MCF 10A (cell line): ENCODE measurements at places on chromosomes 4 and X.

DNA sequence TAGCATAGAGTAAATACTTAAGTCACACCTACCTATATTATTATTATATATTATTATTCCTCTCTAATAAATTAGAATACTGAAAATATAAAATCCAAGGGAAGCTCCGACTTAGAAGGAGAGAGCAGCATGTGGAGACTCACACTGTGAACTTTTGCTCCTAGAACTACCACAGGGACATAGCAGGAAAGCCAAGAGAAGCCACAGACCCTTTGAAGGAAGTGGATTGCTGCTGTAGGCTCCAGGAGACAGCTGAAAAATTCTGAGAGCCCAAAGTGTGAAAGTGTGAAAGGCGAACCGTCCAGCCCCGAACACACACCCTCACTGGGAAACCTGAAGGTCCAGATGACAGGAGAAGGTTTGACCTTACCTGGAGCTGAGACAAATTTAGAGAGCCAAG, 177.0 kb downstream of the FAM13A start:
- DNase-seq, result no peak

- DNase-seq, result peak; percentile 95
Observed at GRCh38 chr4:183182873-183183725, 84.0 kb downstream of the WWC2 start.

- DNase-seq, result no peak
Observed at GRCh38 chr4:87901422-87901992, 68.7 kb downstream of the MEPE start.

GRCh38 chr4:14182148-14182547, 554.6 kb upstream of the BOD1L1 start:
- DNase-seq, result no peak

- peak; percentile 70 for DNase-seq
Observed at GRCh38 chr4:15690020-15690809, 8.6 kb downstream of the FAM200B start.

GRCh38 chrX:465418-466215, 78.9 kb upstream of the PPP2R3B start:
- DNase-seq, result no peak

GRCh38 chr4:6063684-6064083, 45.5 kb upstream of the C4orf50 start:
- DNase-seq, result no peak

GRCh38 chrX:143854006-143854405, 29.9 kb upstream of the UBE2NL start:
- peak; percentile 65 for DNase-seq

DNA sequence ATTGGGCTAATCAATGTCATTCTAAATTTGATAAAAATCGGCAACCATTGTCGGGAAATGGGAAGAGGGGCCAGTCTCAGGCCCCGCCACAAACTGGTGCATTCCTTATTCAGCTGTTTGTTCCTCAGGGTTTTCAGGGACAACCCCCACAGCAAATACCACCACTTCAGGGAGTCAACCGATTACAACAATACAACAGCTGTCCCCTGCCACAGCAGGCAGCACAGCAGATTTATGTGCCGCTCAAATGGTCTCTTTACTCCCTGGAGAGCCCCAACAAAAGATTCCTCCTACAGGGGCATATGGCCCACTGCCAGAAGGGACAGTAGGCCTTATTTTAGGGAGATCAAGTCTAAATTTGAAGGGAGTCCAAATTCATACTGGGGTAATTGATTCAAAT, 61.8 kb downstream of the ZNF732 start:
- DNase-seq, result no peak

DNA sequence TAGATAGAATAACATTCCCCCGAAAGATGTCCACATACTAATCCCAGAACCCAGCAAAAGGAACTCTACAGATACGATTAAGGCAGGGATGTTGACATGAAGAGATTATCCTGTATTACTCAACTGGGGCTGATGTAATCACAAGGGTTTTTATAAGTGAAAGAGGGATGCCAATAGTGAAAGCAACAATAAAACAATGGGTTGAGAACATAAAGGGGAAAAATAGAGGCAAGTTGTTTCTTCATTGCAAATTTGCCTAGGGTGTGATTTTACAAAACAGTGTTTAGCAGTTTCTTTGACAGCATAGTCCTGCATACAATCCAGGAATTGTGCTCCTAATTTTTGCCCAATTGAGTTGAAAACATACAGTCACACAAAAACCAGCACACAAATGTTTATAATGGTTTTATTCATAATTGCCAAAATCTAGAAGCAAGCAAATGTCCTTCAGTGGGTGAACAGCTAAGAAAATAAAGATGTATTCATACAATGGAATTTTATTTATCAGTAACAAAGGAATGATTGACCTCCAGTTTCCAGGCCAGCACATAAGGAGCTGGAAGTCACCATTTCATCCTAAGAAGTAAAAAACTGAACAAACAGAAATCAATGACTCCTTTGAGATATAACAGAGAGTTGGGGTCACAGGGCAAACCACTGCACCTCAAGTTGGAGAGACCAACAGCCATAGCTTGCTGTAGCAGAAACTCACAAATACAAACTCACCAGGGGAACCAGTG, 107.2 kb downstream of the CENPC start:
- peak; percentile 82 for DNase-seq

DNA sequence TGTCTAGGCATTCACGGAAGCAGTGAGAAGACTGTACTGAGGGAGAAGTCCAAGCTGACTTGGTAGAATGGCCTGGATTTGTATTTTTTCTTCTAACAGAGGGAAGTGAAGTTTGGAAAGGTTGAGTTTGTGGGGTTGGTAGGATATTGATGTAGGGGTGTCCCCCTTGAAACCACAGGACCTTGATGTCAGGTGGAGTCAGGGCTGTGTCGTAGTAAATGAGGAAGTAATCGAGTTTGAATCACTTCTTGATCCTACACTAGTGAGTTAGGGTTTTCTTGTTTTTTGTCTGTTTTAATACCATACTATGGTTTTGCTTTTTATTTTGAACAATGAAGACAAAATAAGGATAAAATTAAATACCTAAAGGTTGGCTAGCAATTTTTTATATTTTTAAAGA, 30.1 kb upstream of the ANAPC4 start:
- no peak for DNase-seq

DNA sequence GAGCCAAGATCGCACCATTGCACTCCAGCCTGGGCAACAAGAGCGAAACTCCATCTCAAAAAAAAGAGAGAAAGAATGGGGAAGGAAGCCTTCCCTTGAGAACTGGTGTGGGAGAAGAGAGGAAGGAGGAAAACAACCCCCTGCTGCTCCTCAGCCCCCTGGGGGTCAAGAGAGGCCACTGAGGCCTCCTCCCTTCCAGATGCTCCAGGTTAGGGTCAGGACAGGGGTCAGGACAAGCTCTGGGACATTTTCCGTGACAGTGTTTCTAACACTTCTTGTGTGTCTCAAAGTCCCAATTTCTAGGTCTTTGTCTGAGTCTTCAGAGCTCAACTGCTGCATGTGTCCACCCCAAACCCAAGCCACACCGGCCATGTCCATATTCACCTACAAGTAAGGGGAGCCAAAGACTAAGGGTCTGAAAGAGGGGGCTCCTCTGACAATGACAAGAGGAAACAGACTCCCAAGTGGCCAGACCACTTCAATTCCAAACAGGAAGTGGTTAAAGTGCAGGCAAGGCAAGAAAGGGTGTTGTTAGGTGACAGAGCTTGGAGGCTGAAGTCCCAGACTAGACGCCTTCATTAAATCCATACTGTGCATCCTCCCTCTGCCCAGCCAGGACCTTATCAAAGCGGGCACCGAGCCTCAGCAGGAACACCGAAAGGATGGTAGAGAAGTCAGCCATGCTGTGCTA, 8.3 kb downstream of the L1CAM start:
- DNase-seq, result no peak
